ENCODE measurements at places on chromosomes 16 and 17.

DNA sequence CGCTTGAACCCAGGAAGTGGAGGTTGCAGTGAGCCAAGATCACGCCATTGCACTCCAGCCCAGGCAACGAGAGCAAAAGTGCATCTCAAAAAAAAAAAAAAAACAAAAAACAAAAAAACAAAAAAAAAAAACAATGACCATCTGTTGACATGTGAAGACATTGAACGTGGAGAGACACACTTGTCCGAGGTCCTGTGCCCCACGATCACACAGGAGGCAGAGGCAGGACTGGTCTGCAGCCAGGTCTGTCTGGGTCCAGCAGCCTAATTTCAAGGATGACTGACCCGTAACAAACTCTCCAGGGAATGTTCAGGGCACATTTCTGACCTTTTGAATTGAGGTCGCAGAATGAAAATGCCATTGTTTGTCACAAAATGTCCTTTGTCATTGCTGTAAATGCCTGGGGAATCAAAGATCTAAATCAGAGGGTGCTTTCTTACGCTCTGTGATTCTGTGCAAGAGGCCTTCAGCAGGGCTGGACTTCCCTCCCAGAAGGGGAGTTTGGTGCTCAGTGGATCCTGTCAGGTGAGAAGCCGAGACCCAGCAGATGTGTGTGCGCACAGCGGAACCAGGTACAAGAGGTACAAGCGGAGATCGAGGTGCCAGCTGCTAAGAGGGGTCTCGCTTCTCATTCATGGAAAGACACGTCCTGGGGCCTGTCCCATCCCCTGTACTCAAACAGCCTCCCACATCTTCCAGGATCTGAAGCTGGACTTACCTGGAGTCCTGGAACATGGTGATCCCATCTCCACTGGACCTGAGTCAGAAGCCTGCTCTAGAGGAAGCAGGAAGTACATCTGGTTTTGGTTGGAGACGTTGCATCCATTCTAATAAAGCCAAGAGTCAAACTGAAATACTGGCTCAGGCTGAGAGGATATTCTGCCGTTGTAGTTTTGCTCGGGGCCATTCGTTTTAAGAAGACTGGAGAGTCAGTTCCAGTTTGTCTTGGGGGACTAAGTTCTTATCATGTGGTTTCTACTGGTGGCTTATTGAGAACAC, 95.8 kb downstream of the IRF8 start:
- H3K27me3 ChIP-seq: no peaks in the 10 kb centered on the region
- no peak overlapping the region for H3K4me3 ChIP-seq
- no peaks in the 10 kb centered on the region for H3K4me1 ChIP-seq
- no peak for DNase-seq
- H3K36me3 ChIP-seq: no peaks in the 10 kb centered on the region

- no peaks in the 10 kb centered on the region for H3K27me3 ChIP-seq
- no peaks in the 10 kb centered on the region for H3K4me1 ChIP-seq
- H3K4me3 ChIP-seq: peak overlapping the region; percentile 49
- H3K36me3 ChIP-seq: no peaks in the 10 kb centered on the region
- H3K27ac ChIP-seq: no peak overlapping the region
These were observed 14.2 kb upstream of the PRR14 start for GRCh38 chr16:30636599-30636998.

- H3K4me3 ChIP-seq: peak overlapping the region; percentile 97
- H3K27me3 ChIP-seq: no peaks in the 10 kb centered on the region
- H3K4me1 ChIP-seq: peaks cover 5% of the 10 kb centered on the region
- H3K27ac ChIP-seq: no peak overlapping the region
- H3K36me3 ChIP-seq: peaks cover 4% of the 10 kb centered on the region
These were observed 721 bp upstream of the PCGF2 start for GRCh38 chr17:38748892-38749222.

DNA sequence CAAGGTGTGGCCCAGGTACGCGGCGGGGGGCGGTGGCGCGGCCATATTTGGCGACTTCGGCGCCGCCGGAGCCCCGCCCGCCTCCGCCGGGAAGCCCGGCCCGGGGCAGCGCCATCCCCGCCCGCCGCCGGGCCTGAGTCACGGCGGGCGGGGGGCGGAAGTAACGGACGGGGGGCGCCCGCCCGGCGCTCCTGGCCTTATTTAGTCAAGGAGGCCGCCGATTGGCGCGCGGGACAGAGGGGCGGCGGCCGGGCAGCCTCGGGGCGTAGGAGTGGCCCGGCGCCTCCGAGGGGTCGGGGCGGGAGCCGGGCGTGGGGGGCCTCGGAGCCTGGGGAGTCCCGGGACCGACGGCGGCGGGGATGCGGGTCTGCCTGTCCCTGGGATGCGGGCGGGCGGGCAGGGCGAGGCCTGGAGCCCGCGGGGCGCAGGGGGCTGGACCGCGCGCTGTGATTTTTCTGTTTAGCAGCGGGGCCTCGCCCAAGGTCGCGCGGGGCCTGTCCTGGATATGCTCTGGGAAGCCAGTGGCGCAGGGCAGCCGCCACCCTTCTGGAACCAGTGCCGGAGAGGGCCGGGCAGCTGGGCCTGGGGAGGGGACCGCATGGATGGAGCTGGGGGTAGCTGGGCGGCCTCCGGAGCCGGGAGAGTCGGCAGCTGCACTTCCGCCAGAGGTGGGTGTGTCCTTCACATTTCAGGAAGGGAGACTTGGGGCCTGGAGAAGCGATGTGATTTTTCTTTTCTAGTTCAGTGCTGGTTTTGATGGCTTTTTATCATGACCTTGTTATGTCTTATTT, 2.3 kb upstream of the ACTG1 start:
- peaks cover 23% of the 10 kb centered on the region for H3K36me3 ChIP-seq
- H3K4me1 ChIP-seq: peaks cover 4% of the 10 kb centered on the region
- H3K27ac ChIP-seq: no peak overlapping the region
- DNase-seq: peak; percentile 85
- H3K4me3 ChIP-seq: peak overlapping the region; percentile 80

GRCh38 chr17:27690882-27691281, 59.9 kb downstream of the LGALS9 start:
- H3K36me3 ChIP-seq: peaks cover 4% of the 10 kb centered on the region
- no peaks in the 10 kb centered on the region for H3K4me1 ChIP-seq
- DNase-seq: no peak
- no peak overlapping the region for H3K4me3 ChIP-seq
- H3K27me3 ChIP-seq: no peaks in the 10 kb centered on the region
- H3K27ac ChIP-seq: no peak overlapping the region

DNA sequence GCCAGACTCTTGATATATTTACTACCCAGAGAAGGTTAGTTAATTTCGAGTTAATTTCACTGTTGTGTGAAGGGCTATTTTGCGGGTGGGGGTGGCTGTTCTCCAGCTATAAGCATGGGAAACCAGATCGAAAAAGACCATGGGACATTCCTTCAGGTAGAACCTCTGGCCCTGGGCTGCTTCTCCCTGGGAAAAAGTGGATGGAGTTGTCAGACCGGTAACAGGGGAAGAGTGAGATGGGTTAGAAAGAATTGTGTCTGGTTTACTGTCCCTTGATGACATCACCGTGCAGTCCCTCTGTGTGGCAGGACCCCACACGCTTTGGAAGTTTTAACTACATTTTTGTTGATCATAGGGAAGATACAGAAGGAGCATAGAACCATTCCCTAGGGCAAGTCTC, 296.3 kb downstream of the RBFOX1 start:
- H3K4me3 ChIP-seq: no peak overlapping the region
- DNase-seq: no peak
- H3K27me3 ChIP-seq: no peaks in the 10 kb centered on the region

DNA sequence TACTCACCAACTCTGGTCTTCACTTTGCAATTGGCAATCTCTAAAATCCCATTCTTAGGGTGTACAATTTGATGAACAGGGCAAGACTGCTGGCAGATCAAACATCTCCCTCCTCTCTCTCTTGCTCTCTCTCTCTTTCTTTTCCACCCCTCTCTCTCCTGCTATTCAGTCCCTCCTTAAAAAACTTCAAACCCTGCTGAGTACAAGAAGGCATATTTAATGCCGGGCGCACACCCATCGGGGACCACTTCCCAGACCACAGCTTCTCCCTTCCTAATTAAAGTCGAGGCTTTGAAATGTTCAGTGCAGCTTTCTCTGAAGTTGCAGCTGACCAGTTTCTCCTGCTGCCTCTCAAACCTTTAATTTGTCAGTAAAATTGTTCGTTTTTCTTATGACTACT, 185.4 kb upstream of the CDH11 start:
- H3K4me3 ChIP-seq: no peak overlapping the region
- H3K27me3 ChIP-seq: no peaks in the 10 kb centered on the region
- H3K36me3 ChIP-seq: peaks cover 5% of the 10 kb centered on the region
- H3K27ac ChIP-seq: no peak overlapping the region
- no peak for DNase-seq

DNA sequence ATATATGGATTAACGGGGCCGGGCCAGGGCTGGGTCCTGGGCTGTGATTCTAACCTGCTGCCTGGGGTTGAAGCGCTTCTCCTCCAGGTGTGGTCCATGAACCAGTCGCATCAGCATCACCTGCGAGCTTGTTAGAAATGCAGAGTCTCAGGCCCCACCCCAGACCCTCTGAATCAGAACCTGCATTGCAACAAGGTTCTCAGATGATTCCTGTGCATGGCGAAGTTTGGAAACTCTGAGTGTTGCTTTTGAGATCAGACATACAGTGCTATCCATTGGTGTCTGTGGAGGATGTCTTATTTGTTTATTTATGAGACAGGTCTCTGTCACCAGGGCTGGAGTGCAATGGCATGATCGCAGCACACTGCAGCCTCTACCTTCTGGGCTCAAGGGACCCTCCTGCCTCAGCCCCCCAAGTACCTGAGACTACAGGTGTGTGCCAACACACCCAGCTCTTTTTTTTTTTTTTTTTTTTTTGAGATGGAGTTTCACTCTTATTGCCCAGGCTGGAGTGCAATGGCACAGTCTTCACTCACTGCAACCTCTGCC, 99.8 kb downstream of the PITPNC1 start:
- H3K4me3 ChIP-seq: no peak overlapping the region
- H3K36me3 ChIP-seq: peaks cover 3% of the 10 kb centered on the region
- no peak for DNase-seq
- no peak overlapping the region for H3K27ac ChIP-seq
- no peaks in the 10 kb centered on the region for H3K27me3 ChIP-seq

- H3K4me1 ChIP-seq: no peaks in the 10 kb centered on the region
- no peak overlapping the region for H3K27ac ChIP-seq
- no peak overlapping the region for H3K4me3 ChIP-seq
- H3K36me3 ChIP-seq: no peaks in the 10 kb centered on the region
- no peak for DNase-seq
These were observed 184.0 kb upstream of the GSE1 start for GRCh38 chr16:85428899-85429775.

- DNase-seq: peak; percentile 40
- no peak overlapping the region for H3K4me3 ChIP-seq
- peaks cover 6% of the 10 kb centered on the region for H3K27me3 ChIP-seq
- no peaks in the 10 kb centered on the region for H3K4me1 ChIP-seq
- no peak overlapping the region for H3K27ac ChIP-seq
These were observed 16.3 kb upstream of the MAP3K14 start for GRCh38 chr17:45332989-45333701.

DNA sequence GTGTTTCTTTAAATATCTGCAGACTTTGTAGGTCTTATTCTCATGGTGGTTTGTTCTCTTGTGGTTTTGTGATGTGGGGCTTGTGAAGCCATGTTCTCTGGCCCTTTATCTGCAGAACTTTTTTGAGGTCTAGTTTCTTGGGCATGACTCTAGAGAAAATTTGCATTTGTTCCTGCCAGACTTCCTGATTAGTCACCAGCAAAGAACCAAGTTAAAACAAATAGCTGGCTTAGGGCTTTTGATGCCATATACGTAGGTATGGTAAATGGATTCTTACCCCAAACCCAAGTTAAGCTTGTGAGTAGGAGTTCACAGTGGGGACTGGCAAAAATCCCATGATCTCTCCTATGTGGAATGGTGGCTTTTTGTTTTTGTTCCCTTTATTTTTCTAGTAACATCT, 68.7 kb upstream of the IRX3 start:
- H3K27ac ChIP-seq: no peak overlapping the region
- no peaks in the 10 kb centered on the region for H3K4me1 ChIP-seq
- no peaks in the 10 kb centered on the region for H3K27me3 ChIP-seq

- H3K27me3 ChIP-seq: peaks cover 9% of the 10 kb centered on the region
- peak; percentile 79 for DNase-seq
- peaks cover 41% of the 10 kb centered on the region for H3K36me3 ChIP-seq
- no peaks in the 10 kb centered on the region for H3K4me1 ChIP-seq
- no peak within 1 kb of the TSS for H3K27ac ChIP-seq
- peak within 1 kb of the TSS; percentile 87 for H3K4me3 ChIP-seq
These were observed at the start of the genes VPS9D1 and ZNF276 for GRCh38 chr16:89720813-89721545. Gene VPS9D1 (minus strand): TSS chr16:89720898. CDS start chr16:89720861, 37 bp downstream. Gene ZNF276 (plus strand): TSS chr16:89721537. CDS start chr16:89721641, 104 bp downstream.

- H3K4me3 ChIP-seq: no peak overlapping the region
- peaks cover 2% of the 10 kb centered on the region for H3K4me1 ChIP-seq
- H3K27ac ChIP-seq: no peak overlapping the region
- no peaks in the 10 kb centered on the region for H3K36me3 ChIP-seq
These were observed 241.3 kb upstream of the TBX2 start for GRCh38 chr17:61158376-61158775.

DNA sequence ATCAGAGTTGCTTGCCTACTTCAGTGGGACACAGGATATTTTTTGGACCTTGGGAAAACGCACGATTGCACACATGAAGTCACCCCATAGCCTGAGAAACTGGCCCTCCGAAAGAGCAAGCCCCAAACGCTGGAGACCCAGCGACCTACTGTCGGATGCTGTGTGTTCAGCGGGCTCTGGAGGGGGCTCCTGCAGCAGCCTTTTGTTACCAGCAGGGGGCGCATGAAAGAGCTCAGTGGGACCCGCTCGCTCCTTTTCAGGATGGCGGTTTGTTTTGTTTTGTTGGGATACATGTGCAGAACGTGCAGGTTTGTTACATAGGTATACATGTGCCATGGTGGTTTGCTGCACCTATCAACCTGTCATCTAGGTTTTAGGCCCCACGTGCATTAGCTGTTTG, 28.4 kb downstream of the MYH3 start:
- H3K4me3 ChIP-seq: no peak overlapping the region
- peak; percentile 76 for DNase-seq
- H3K36me3 ChIP-seq: peaks cover 5% of the 10 kb centered on the region
- no peak overlapping the region for H3K27ac ChIP-seq
- no peaks in the 10 kb centered on the region for H3K27me3 ChIP-seq

GRCh38 chr17:27746881-27747280, 53.4 kb downstream of the NOS2 start:
- H3K36me3 ChIP-seq: no peaks in the 10 kb centered on the region
- H3K4me1 ChIP-seq: no peaks in the 10 kb centered on the region
- H3K27me3 ChIP-seq: no peaks in the 10 kb centered on the region
- no peak overlapping the region for H3K27ac ChIP-seq

DNA sequence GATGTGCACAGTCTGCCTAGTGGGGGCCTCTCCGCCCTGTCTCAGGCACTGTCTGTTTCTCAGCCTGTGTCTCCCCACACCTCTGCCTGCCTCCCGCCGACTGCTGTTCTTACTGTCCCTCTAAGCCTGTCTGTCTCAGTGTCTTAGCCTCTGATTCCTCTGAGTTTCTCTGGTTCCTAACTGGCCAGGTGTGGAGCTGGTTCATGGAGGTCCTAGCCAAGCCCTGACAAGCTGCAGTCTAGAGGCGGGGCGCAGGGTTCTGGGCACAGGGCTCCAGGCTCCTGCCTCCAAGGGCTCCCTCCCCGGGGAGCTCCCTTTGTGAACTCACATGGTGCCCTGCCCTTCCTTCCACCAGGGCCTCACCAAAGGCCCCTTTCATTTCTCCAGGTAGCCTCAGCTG, 19.4 kb downstream of the C17orf100 start:
- H3K4me3 ChIP-seq: no peak overlapping the region
- no peaks in the 10 kb centered on the region for H3K4me1 ChIP-seq
- no peak for DNase-seq
- H3K27ac ChIP-seq: no peak overlapping the region
- H3K36me3 ChIP-seq: no peaks in the 10 kb centered on the region
